Stromal cell of bone marrow (primary cell): ENCODE measurements at places on chromosomes 3 and 15.

DNA sequence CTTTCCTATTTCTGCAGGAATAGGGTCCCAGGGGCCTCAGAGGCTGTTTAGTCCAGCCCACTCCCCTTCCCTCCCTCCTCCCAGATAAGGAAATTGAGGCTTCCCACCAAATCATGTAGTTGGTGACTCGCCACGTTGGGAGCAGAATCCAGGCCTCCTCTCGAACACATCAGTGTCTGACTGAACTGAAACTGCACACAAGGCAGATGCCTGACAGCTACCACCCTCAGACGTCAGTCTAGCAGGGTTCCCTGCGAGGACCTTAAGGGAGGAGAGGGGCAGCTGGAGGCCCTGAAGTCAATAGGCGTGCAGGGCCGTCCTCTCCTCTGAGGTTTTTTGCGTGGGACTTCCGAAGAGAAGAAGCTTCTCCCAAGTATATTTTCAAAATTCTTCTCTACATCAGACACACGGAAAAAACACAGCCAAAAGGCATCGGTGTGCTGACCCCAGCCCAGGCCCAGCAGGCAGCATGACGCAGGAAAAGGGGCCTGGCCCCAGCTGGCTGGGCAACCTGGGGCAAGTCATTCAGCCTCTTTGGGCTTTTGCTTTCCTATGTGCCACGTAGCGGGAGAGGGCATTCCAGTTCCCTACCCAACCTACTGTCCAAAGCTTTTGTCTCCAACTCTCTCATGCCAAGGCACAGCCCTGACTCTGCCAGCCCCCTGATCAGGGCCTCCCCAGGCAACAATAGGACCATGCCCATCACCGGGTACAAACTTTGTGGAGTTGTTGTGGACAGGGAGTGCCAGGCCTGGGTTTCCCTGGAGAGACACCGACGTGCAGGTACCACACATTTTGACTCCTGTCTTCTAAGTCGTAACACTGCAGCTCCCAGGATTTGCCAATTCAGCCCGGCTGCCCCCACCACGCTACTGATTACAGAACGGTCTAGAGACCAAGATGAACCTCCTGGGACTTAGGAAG lies 283.1 kb downstream of the XXYLT1 start:
- no peak for DNase-seq

GRCh38 chr3:65024148-65024547 lies 336.3 kb upstream of the ADAMTS9 start:
- no peak for DNase-seq

- no peak for DNase-seq
Measured at GRCh38 chr3:188889054-188889491, 282.7 kb upstream of the TPRG1 start.

- no peak for DNase-seq
Measured at GRCh38 chr15:47944637-47945288, 176.0 kb upstream of the SLC24A5 start.

GRCh38 chr15:61869656-61870055 lies 190.6 kb downstream of the VPS13C start:
- DNase-seq = no peak

DNA sequence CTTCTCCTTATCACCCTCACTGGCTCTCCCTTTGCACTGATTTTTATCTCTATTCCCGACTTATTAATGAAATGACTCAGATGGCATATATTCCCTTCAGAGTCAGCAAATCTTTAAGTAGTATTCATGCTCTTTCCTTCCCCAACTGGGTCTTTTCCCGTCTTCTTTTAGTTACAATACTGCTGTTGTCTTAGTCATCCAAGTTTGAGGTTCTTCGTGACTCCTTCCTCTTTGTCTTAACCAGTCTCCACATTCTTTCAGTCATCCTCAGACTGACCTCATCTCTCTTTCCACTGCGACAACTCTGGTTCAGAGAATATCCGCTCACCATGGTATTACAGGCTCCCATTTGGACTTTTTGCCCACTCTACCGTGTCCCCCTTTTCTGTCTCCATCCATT lies 12.4 kb downstream of the WDR5B start:
- DNase-seq = no peak

DNA sequence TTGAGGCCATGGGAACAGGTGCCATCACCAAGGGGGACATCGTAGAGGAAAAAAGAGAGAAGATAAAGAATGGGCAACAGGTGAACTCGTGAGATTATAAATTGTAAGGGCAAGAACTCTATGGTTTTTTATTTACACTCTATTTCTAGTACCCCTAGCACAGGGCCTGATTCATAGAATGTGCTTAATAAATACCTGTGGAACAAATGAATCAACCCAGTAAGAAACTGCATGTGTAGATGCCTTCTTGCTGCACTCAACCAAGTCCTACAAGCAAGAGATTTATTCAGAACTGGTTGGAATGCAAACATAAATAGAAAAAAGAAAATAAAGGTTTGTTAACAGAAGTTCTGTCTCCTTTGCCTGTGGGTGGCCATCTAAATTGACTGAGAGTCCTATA lies 18.7 kb upstream of the KPNA1 start:
- no peak for DNase-seq

- no peak for DNase-seq
Measured at GRCh38 chr3:184506561-184506991, 55.0 kb upstream of the EPHB3 start.

- DNase-seq = peak; percentile 33
Measured at GRCh38 chr3:104564045-104564643, 802.6 kb upstream of the ALCAM start.

GRCh38 chr3:152910211-152910610 lies 75.3 kb downstream of the P2RY1 start:
- no peak for DNase-seq

GRCh38 chr3:117666812-117667211 lies 957.2 kb downstream of the TUSC7 start:
- no peak for DNase-seq

GRCh38 chr3:116037954-116038911 lies 407.1 kb downstream of the LSAMP start:
- no peak for DNase-seq

GRCh38 chr3:132241776-132242514 lies 75.3 kb upstream of the ACP3 start:
- no peak for DNase-seq

DNA sequence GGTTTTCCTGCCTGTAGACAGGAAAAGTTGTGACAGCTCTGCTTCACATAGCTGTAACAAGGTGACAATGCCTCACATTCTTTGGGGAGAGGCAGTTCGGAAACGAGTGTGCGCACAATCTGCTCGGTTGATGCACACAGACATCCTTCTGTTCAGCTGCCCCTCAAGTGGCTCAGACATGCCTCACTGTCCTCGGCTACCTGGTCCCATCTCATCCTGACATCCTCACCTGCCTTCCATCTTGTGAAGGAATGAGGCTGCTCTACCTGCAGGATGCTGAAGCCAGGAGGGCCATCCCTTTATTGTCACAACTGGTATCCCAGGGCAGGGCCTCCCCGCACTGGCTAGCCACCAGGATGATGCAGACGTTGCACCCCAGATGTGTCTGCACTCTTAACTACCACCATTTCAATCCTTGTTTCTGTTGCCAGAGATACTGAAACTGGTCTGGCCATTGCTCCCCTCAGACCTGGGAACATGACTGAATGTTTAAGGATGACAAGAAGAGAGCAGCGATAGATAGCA lies 19.4 kb downstream of the SRPRB start:
- no peak for DNase-seq

DNA sequence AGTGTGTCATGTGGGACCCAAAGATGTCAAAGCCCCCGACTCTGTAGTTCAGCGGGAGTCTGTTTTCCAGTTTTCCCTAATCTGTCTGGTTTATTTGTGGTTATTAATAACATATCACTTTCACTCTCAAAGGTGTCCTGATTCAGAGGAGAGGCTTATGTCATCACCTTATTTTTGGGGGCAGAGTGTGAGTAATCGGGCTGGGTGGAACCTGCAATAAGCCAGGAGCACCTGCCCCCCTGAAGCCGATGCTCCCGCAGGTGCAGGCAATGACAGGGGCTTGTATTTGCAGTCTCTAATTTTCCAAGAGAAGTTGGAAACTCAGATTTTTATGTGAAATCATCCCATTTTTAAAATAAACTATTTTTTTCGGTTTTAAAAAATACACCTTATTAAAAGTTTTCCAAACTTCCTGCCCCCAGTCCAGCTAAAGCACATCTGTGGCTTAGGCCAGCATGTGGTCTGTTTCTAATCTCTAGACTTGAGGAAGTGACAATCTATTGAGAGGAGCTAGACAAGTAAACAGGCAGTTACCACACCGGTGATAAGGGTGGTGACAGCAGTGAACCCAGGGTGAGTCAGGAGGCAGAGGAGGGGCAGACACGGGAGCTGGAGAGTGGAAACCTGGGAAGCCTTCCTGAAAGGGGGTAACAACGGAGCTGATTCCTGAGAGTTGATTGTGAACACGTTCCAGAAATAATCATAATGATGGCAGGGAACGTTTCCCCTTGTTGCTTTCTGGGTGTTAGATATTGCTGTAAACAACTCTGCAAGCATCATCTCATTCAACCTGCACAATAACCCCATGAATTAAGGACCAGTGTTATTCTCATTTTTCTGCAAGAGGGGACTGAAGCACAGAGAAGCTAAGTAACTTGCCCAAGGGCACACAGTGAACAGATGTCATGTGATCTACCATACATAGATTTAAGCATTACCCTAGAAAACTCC lies 37.2 kb downstream of the BHLHE40 start:
- no peak for DNase-seq

DNA sequence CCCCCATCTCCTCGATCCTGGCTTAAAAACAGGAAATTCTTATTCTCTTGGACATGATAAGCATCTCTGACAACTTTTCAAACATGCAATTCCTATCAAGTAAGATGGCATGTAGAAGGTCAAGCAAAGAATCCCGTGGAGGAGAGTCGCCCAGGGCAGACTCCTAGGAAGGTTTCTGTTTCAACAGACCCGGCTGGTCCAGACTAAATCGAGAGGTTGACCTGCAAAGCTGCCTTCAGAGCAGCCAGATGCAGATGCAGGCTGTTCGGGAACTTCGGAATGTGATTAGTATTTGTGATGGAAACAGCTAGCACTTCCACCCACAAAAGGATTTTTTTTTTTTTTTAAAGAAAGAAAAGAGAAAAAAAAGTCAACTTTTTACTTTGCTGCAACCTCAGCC lies 216.8 kb downstream of the NR1D2 start:
- DNase-seq = no peak

GRCh38 chr3:176633511-176633910 lies 563.8 kb downstream of the TBL1XR1 start:
- no peak for DNase-seq

GRCh38 chr3:176839466-176839865 lies 357.8 kb downstream of the TBL1XR1 start:
- no peak for DNase-seq

DNA sequence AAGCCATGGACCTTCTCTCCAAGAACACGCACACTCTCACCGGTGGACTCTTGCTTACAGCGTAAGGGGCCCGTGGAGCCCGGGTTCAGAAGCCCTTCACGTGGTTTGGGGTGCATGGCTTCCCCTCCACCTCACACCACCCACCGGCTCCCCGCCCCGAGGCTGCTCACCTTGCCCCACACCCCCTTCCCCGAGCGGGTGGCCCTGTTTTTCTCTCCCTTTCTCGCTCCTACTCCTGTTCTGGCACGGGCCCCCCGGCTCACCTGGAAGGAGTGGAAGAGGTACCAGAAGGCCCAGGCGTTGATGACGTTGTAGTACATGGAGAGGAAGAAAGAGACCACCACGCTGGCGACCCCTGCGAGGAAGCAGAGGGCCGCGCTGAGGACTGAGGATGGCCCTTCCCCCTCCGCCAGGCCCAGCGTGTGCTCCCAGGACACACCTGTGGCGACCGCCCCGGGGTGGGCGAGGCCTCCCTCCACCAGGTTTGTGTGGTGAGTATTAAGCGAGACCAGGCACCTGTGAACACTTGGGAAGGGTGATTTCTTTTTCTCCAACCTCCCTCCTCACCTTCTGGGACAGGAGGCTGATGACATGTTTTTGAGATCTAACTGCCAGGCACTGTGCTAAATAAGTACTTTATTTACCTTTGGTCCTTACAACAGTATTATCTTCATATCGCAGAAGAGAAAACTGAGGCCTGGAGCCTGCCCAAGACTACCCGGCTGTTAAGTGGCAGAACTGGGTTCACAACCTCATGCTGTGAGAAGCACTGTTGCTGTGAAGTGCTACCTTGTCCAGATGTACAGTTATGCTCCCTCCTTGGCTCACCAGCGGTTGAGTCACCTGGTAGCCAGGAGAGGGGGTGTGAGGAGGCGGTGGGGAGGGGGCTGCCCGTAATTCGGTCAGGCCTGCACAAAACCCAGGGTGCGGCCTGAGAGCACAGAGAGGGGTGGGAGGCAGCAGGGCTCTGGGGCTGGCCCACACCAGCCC lies 16.3 kb downstream of the SLC6A20 start:
- no peak for DNase-seq

- no peak for DNase-seq
Measured at GRCh38 chr15:79582650-79583049, 150.5 kb downstream of the MINAR1 start.

DNA sequence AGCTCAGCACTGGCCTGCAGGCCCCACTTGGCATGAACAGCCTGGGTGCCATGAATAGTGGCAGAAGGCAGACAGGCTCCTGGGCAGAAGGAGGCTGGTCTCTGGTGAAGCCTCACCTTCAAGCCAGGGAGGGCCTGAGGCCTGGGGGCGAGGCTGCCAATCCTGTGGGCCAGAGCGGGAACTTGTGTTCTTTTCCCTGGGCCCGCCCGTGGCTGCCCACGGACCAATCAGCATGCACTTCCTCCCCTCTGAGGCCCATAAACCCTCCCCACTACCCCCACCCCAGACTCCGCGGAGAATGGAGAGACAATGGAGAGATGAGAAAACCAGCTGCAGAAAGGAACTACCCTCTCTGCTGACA lies 283.8 kb upstream of the ROBO1 start:
- DNase-seq = no peak

DNA sequence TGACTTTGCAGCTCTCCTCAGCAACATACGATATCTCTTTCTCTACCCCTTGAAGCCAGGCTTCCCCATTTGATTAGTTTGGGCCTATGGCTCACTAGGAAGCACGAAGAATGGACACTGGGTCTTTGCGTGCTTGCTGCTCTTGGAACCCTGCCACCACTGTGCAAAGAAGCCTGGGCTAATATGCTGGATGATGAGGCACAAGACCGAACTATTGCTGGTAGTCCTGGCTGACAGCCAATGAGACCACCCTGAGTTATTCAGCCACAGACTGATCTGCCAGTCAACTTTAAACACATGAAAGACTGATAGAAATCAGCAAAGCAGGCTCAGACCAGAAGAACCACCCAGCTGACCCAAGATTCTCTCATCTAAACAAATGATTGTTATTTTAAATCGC lies 250.3 kb downstream of the CBLB start:
- DNase-seq = no peak
